T47D (cell line): ENCODE measurements at places on chromosomes 6 and 20.
A peak's percentile ranks its signal among the peaks of the same experiment; 100 is the strongest.

DNA sequence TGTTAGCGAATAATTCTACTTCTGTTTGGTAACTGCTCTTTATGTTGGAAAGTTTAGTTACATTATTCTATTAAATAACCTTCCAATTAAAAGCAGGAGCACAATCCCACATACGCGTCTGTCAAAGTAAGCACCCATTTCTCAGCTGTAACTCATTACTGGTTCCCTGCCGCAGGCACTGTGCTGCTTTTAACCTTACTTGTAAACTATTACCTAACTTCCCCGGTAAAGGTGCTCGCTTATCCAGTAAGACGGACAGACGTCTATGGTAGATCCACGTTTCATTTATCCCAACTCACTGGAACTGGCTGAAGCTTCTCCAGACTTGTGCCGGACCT lies 529 bp upstream of the ENPP4 start:
- DNase-seq = no peak

DNA sequence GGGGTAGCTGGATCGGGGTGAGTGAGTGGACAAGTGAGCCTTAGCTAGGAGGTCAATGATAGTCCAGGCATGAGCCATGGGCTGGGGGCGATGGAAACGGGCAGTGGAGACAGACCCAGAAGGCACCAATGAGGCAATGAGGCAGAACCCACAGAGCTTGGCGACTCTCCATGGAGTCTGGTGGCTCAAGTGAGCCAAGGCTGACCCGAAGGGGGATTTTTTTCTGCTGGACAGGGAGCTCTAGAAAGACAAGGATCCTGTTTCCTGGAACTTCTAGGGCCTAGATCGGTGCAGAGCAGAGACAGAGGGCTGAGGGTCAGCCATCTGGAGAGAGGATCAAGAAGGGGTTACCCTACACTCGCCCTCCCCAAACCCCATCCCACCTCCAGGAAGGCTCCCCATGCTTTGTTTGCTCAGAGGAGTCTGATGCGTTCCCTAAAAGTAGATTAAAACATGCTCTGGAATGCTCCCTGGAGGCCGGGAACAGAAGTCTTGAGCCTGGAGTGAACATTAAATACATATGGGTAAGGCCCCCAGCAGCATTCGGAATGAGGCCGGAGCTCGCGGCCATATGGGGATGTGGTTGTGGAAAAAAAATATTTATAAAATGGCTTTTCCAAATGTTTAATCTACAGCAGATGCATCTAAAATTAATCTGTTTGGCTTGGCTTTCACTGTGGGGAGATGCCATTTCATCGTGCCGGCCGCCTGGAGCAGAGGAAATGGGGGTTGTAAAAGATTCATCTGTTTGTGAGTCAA lies 237.8 kb upstream of the PMEPA1 start:
- DNase-seq = no peak

DNA sequence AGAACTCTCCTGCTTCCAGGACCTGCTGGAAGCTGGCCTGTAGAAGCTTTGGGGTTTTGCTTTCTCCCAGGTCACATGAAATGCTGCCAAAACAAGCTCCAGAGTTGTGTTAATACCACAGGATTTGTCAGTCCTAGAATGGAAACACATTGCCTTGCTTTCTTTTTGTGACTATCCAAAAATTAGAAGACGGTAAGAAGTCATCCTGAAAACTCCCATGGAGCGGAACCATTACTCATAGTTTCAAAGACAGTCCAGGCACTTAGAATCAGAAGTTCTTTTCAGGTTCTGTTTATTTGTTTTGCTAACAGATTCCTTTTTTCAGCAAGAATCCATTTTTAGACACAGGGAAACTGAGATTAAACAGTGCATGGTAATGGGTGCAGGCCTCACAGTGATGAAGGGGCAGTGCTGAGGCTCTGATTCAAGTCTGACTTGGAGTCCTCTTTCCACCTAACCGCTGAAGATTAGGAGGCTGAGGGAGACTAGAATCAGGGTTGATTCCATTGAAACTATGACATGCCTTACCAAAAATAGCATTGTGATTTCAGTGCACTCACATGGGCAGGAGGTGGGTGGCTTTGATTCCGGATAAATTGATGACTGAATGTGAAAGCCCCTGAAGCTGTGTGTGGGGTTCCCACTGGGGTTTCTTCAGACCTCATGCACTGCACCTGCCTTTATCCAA lies 72.2 kb upstream of the NAA20 start:
- DNase-seq = no peak

- peak; percentile 49 for DNase-seq
Measured at GRCh38 chr20:38473367-38473795, 738 bp downstream of the RALGAPB start.
